ENCODE measurements at places on chromosomes 6 and 20.
A peak's percentile ranks its signal among the peaks of the same experiment; 100 is the strongest.

- no peak for DNase-seq
These were observed 3.4 kb upstream of the TMEM30A start for GRCh38 chr6:75288023-75288422.

GRCh38 chr6:112574190-112574589, 227.1 kb downstream of the RFPL4B start:
- DNase-seq, result no peak

GRCh38 chr6:144741659-144742058, 456.5 kb downstream of the UTRN start:
- no peak for DNase-seq

- no peak for DNase-seq
These were observed 20.0 kb downstream of the PDSS2 start for GRCh38 chr6:107439406-107439805.

GRCh38 chr6:72798196-72798595, 176.3 kb downstream of the KCNQ5 start:
- peak; percentile 22 for DNase-seq

- DNase-seq, result no peak
These were observed 77.1 kb downstream of the TRAM2 start for GRCh38 chr6:52499681-52500236.

- no peak for DNase-seq
These were observed 88.5 kb downstream of the BCAS1 start for GRCh38 chr20:53981752-53982437.

- no peak for DNase-seq
These were observed 971.8 kb upstream of the ADGRB3 start for GRCh38 chr6:67663105-67663895.

DNA sequence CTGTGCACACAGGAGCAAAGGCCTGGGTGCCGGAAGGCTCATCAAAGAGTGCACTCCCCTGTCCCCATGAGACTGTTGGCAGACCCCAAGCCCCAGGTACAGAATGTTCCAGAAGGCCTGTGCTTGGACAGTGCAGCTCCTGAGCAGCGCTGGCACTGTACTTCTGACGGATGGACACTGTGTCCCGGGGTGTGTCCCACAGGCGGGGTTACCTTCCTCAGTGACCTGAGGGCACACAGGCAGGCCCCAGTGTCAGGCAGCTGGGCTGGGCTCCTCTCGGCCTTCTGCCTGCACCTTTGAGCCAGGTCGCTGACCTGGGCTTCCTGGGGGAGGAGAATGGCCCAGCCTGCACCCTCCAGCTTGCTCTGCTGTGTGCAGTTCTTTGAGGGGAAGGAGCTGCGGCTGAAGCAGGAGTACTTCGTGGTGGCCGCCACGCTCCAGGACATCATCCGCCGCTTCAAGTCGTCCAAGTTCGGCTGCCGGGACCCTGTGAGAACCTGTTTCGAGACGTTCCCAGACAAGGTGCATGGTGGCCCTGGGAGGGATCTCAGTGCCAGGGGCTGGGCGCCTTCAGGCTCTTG, 30.1 kb downstream of the PYGB start:
- no peak for DNase-seq

DNA sequence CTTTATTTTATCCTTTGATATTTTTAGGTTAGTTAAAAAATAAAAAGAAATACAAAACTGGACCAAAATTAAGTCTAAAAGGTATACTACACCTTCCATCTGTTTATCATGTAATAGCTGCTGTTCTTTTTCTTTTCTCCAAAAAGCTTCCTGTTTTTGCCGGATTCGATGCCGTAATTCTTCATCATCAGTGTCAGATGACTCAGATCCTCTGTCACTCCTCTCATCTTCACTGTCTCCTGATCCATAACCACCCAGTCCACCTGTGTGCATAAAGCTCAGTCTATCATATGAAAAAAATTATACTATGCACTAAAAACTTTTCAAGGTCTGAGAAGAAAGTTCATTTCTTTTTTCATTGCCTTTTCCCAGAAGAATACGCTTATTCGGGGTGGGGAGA, 8.5 kb upstream of the COQ3 start:
- no peak for DNase-seq

GRCh38 chr6:157648561-157648960, 174.5 kb upstream of the SNX9 start:
- DNase-seq, result no peak

DNA sequence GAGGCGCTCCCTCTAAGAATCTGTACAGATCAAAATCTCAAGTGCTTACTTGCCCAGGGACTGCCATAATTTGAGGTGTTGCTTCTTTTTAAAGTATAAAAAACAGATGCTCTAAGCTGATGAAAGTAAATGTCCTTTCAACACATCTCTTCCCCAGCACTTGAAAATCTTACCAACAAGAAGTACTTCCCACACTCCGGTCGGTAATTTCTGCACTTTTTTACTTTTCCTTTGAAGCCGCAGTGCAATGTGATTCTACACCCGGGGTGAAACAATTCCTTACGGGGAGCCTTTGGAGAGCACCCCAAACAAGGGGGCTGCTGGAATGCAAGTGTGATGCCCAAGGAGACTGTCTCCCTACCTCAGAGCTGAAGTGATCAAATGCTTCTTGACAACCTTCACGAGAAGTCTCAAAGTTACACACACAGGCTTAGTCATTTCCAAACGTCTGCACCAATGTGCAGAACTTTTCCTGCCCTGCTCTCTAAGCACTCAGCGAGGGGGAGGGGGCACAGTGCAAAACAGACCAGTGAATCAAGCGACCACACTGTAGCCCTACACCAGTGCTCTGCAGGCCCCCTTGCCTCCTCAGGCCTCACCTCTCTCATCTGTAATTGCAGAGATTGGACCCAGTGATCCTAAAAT, 56.7 kb downstream of the ATXN1 start:
- DNase-seq, result peak; percentile 54

DNA sequence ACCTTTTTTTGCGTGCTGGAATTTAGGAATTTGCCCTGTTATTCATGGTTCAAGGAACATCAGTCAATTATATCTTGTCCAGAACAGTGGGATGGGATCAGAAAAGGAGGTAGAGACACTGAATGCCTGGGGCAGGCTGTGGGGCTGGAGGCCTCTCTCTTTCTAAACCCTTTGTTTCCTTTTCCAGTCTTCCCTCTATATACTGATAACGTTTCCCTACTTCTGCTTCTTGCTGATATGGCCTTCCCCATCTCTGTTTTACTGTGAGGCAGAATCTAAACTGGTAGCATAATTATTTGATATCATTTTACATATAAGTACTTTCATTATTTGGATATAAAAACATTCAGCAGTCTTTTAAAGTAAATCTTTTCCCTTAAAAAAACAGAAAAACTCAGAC, 67.5 kb downstream of the DNAH8 start:
- DNase-seq, result no peak

DNA sequence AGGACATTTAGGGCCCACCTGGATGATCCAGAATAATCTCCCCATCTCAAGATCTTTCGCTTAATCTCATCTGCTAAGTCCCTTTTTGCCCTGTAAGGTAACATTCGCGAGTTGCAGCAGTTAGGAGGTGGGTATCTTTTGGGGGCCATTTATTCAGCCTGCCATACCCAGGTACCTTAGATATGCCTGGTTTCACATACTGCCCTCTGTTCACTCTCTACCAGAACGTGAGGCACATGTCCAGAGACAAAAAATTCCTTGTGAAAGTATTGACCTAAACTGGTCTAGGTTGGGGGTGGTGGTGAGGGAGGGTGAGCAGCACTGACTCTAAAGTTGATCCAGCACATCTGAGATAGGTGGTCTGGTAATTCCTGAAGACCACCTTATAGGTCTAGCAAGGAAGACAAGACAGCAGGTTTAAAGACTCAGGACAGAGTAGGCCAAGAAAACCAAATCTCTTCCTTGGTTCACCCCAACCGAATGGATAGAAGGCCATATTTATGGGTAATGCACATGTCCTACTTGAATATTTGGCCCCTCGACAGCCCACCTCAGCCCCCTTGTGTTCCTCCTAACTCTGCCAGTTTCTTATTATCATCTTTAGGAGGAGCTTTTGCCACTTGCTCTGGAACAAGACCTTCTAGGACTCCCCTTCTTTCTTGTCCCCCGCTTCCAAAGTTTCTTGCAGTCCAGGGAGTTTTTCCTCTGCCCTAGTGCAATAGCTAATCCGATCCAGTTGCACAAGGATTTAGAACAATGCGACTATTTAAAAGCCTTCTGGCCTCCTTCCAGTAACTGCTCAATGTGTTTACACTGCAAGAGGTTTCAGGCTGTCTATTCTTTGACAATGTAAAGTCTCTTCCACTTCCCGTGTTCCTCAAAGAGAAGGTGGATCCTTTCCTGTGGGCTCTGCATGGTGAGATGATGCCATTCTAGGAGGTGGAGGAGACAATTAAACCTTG, 213.0 kb upstream of the LAMP5 start:
- DNase-seq, result peak; percentile 93

- DNase-seq, result peak; percentile 31
These were observed 19.9 kb upstream of the CRIP3 start for GRCh38 chr6:43328528-43328927.

GRCh38 chr20:4406627-4407026, 315.1 kb upstream of the PRND start:
- DNase-seq, result peak; percentile 69
